HAP-1 (cell line): ENCODE measurements at places on chromosomes 2 and 18.

GRCh38 chr2:179098080-179098689 is 48.2 kb upstream of the CCDC141 start:
- DNase-seq, result no peak

GRCh38 chr2:46748121-46748520 is 167.5 kb downstream of the MCFD2 start:
- no peak for DNase-seq

- no peak for DNase-seq
These were observed 372.5 kb downstream of the SATB2 start for GRCh38 chr2:199085261-199085660.

DNA sequence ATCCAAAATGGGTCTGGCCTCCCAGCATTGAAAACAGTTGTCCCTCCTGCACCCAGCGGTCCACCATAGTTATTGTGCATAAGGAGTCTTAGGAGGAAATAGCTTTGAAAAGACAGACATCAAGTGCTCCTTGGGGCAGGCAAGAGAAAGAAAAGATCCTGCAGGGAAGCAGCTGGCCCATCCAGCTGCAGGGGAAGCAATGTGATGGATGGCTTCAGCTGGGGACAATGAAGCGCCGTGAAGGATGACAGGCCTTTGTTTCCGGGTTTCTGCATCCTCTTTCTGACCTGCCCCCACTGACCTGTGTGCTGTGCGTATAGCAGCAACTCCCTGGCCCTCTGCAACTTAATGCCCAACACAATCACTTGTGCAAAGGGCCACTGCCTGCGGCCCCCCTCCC is 142.9 kb upstream of the NCKAP5 start:
- no peak for DNase-seq
